ENCODE measurements at places on chromosomes 5 and 9. TPM values are rescaled to one million over a fixed set of nuclear protein-coding genes. Genes with fewer than 3 reads are reported as not detected.

The BTNL8 gene
- 0.32 TPM for total RNA-seq

The N4BP3 gene
- 0.27 TPM for total RNA-seq

The TSSK1B gene
- total RNA-seq: not detected

The GABRA1 gene
- total RNA-seq: not detected

The ZNF366 gene
- not detected for total RNA-seq

The CLTB gene
- total RNA-seq: 76.0 TPM

The IFNA2 gene
- total RNA-seq: not detected

The SPATA31C1 gene
- not detected for total RNA-seq

The KCNV2 gene
- not detected for total RNA-seq

The ARID3C gene
- total RNA-seq: not detected

The WDR38 gene
- not detected for total RNA-seq

The FRMD3 gene
- total RNA-seq: 2.7 TPM

The ADCY2 gene
- total RNA-seq: not detected

The LRRC19 gene
- not detected for total RNA-seq

The FOXI1 gene
- total RNA-seq: not detected

The GPR150 gene
- total RNA-seq: not detected

The IFNA21 gene
- total RNA-seq: not detected

The NPM1 gene
- total RNA-seq: 3,332 TPM

The CMBL gene
- total RNA-seq: 13.5 TPM

The PCDHA4 gene
- not detected for total RNA-seq

The TAF1L gene
- total RNA-seq: not detected

The FAM78A gene
- 1.1 TPM for total RNA-seq

The CNTNAP3 gene
- total RNA-seq: 3.9 TPM

The CD180 gene
- total RNA-seq: not detected

The IL3 gene
- total RNA-seq: not detected

The HINT2 gene
- total RNA-seq: 22.8 TPM

The MLANA gene
- total RNA-seq: not detected

The GRXCR2 gene
- not detected for total RNA-seq

The HAPLN1 gene
- not detected for total RNA-seq

The DHFR gene
- total RNA-seq: 19.5 TPM

The PCDHA9 gene
- 0.02 TPM for total RNA-seq

The CTNND2 gene
- total RNA-seq: 10.6 TPM

Measured in NCI-H460 (cell line).